Activated naive CD4-positive, alpha-beta T cell treated with anti-CD3 and anti-CD28 coated beads, Interleukin-2, amount 10 ng/mL, durations not matched to agents 7 days and 5 days (primary cell): ENCODE measurements at places on chromosomes 5 and 9.

DNA sequence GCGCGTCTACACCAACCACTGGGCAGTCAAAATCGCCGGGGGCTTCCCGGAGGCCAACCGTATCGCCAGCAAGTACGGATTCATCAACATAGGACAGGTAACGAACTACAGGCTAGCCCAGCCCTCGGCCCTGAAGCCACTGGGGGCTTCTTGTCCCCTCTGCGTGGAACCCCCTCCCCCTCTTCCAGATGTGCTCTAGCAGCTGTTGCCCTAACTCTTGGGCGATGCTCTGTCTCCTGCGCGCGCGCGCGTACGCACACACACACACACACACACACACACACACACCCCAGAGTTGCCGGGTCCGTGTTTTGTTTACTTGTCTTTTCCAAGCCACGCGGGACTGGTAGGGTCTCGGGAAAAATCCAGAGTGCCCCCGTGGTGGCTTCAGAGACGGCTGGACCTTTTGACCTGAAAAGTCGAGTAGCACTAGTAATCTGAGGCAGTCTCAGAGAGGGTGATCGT lies 836 bp downstream of the PCSK5 start:
- peak; percentile 58 for DNase-seq

- DNase-seq, result no peak
Observed at GRCh38 chr5:178465861-178466288, 124.3 kb downstream of the COL23A1 start.

GRCh38 chr5:113909782-113910181 lies 396.3 kb downstream of the YTHDC2 start:
- no peak for DNase-seq

DNA sequence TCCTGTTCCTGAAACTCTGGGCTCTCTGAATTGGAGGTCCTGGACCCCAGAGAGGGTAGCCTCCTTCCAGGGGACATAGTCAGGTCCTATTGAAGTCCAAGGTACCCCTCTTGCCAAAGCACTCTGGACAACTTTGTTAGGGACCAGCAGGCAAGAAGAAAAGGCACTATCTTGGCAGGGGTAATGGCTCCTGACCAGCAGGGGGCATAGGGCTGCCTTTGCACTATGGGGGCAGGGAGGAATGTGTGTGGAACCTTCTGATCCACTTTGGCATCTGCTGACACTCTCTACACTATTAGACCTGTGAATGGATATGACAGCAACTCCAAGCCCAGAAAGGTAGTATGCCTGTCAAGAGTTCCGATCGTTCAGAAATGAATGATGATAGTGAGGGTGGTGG lies 179.0 kb upstream of the CD180 start:
- peak; percentile 25 for DNase-seq

- DNase-seq, result no peak
Observed at GRCh38 chr9:133610845-133611244, 1.7 kb upstream of the FAM163B start.

DNA sequence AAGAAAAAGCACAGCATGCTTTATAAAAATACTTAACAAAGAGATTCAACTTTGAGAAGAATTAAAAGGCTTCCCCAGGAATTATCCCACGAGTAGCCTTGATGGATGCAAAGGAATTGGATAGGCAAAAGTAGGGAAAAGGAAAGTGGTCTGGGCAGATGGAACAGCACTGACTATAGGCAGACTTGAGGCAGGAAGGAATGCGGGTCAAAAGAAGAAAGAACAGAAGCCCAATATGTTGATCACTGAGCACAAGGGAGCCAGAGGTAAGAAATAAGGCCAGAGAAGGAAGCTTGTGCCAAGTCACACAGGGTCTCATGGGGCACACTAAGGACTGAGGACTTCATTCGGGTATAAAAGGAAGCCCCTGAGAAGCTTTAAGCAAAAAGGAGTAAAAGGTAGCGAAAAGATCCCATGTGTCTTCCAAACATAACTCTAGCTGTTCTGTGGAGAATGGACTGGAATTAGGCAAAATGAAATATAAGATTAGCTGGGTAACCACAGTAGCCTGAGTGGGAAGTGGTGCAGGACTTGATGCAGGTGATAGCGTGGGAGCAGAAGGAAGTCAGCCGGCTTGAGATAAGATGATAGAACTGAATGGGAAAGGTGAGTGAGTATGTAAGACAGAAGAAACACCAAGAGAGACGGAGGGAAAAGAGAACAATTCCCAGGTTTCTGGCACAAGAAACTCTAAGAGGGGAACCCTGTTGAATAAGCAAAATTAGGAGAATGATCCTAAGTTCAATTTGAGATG lies 106.6 kb downstream of the DENND1A start:
- DNase-seq, result no peak

GRCh38 chr9:114117614-114117995 lies 18.5 kb upstream of the KIF12 start:
- DNase-seq, result no peak

GRCh38 chr5:96254980-96255691 lies 177.9 kb downstream of the PCSK1 start:
- no peak for DNase-seq

DNA sequence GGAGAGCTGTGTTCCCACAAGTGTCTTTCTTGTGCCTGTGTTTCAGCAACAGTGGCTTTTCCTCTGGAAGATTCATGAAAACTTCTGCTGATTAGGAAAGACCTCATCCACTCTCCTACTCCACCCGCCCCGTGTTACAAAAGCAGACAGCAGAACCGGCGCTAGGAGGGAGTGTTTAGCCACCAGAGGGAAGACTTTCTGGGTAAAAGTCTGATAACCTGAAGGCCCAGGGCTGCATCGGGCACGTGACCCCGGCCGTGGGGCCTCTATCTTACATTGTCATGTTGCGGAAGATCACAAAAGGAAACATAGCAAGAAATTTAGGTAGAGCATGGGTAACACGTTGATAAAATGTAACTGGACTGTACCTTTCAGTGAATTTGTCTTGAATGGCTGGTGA lies 32.0 kb upstream of the DMRT2 start:
- DNase-seq, result peak; percentile 44

DNA sequence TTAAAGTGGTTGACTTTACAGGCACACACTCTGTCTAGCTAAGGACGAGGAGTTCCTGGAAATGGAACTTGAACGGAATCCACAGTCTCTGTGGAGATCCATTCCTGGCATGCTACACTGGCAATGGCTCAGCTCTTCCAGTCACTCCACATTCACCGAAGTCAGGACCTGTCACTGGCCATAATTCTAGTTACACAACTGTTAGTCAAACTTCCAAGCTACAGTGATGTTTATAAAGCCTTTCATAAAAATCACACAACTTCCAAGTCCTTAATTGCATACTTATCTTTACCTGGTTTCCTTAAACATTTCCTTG lies 15.7 kb downstream of the CDC14B start:
- no peak for DNase-seq

DNA sequence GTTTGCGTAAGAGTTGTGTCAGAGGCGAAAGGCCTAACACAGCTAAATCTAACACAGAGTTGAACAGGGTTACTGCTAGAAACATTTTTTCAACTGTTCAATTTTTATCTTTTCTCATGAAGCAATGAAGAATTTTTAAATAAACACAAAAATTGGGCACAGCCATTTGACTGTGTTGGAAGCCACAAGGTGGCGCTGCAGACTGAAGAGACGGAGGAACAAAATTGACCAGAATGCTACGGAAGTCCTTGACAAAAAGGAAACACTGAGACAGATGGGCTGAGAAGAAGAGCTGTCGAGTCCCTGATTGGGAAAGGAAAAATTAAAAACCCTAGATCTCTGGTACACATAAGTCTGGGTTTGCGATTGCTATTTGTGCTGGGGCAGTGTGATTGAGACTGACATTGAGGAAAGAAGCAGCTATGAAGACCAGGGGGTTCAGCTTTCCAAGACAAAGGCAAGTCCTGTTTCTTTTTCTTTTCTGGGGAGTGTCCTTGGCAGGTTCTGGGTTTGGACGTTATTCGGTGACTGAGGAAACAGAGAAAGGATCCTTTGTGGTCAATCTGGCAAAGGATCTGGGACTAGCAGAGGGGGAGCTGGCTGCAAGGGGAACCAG lies at the start of gene PCDHB9:
Gene PCDHB9, plus strand, starts transcription at position 265 of the 616 bp plus-strand sequence. Its CDS starts 158 bp downstream, at position 423.
- DNase-seq, result peak; percentile 39

GRCh38 chr5:36397901-36398536 lies 96.3 kb upstream of the RANBP3L start:
- no peak for DNase-seq

DNA sequence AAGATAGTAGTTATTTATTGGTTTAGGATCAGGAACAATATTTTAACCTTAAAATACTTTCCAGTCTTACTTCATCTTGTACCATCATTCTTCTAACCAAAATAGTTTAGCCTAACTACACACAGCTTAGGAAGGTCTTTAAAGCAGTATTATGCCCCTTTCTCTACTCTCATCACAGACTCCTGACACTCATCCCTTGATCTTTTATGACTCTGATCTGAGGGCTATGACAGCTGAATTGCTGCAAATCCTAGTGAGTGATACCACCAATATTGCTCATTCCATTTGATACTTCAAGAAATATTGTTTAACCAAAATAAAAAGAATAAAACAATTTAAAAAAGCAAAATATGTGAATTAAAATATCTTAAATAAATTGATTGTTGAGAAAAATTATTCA lies 746.6 kb upstream of the ACO1 start:
- DNase-seq, result no peak

DNA sequence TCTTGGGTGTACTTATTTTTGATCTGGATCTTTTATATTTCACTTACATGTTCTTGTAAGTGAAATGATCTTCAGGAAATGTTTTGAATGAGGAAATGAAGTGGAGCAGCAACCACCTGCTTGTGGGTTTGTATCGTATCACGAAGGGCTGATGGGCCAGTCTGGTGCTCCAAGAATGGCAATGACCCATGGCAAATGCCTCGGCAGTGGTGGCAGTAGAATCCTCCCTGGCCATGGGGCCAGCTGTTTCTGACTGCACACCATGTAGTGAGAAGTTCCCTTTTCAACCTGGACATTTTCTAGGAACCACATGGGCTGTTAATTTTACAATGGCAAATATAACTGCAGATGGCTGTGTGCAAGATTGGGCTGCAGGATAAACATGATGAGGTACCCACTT lies 29.9 kb downstream of the MAT2B start:
- DNase-seq, result no peak

DNA sequence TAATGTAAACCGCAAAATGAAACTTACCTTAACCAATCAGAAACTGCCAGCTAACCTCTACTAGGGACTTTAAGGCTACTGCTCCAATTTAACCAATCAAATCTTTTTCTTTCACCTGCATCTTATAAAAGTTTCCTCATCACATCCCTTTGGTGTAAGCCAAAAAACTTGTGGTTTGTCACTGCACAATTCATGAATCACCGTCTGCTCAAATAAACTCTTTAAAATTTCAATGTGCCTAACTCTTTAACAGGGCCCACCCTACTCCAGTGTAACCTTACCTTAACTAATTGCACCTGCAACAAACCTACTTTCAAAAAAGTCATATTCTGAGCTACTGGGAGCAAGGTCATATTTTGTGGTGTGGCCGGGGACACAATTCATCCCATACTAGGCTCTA lies 172.2 kb upstream of the GRAMD2B start:
- DNase-seq, result no peak

DNA sequence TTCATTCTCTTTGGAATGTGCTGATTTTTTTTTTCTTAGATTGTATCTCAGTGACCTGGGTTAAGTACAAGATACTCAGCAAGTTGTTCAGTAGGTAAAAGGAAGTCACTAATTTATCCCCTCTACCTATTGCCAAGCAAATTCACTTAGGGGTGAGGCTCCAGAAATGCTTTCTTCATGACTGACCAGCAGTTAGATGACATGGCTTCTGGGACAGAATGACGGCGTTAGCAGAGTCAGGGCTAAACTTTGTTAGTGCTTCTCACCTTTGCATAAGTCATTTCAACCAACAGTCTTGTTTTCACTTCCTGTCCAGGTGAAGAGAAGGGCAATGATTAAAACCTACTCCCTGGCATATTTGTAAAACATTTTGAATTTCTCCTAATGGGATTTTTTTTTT lies 20.2 kb upstream of the MTAP start:
- DNase-seq, result no peak

DNA sequence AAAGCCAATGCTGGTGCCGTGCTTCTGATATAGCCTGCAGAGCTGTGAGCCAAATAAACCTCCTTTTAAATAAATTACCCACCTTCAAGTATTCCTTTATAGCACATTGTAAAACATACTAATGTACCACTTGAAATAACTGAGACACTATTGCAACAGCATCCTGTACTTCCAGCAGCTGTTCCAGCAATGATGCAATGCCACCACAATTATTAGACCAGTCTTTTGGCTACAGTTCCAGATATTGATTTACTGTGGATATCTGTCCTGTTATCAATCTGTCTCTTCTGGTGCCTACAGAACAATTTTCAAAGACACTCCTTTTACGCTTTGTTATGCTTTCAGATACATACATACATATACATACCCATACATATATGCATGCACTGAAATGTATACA lies 567.9 kb downstream of the TAF11L14 start:
- no peak for DNase-seq

DNA sequence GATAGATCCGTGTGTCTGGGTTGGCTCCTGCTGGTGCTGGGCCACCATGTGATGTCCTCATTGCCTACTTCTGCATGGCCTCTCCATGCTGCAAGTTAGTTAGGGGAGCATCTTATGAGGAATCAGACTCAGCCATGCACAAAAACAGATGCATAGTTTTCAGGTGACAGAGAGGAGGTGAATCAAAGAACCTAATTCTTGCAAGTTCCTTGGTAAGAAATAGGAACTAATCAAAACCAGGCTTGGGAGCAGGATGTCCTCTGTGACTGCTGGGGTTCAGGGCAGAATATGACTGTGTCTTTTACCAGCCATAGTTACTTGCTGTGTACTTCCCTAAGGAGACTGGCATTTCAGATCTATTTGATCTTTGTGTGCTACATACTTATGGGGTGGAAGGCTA lies 61.6 kb downstream of the C9orf152 start:
- no peak for DNase-seq

GRCh38 chr9:100111235-100111634 lies 12.2 kb downstream of the INVS start:
- no peak for DNase-seq

DNA sequence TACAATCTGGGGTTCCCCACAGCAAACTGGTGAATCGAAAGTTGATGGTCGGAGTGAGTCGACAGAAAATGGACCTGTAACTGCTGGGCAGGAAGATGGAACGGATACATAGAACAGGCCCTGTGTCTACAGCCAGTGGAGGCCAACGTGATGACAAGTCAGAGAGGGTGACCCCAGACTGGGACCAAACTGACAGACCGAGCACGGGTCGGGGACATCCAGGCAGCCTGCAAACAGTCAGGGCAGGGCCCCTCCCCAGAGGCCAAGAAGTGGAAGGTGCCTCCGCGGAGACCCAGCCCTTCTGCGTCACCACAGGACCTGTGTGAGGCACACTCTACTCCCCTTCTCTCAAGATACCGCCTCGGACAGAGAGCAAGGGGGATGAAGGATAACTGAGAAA lies 25.1 kb upstream of the FANCC start:
- no peak for DNase-seq

- no peak for DNase-seq
Observed at GRCh38 chr9:82777366-82777765, 285.6 kb downstream of the RASEF start.

GRCh38 chr5:14252793-14253192 lies 109.7 kb downstream of the TRIO start:
- DNase-seq, result no peak

- DNase-seq, result no peak
Observed at GRCh38 chr5:38519476-38519875, 37.0 kb downstream of the LIFR start.

- no peak for DNase-seq
Observed at GRCh38 chr5:119255571-119256356, 100.1 kb upstream of the TNFAIP8 start.
